ENCODE measurements at places on chromosomes 12 and 14.

DNA sequence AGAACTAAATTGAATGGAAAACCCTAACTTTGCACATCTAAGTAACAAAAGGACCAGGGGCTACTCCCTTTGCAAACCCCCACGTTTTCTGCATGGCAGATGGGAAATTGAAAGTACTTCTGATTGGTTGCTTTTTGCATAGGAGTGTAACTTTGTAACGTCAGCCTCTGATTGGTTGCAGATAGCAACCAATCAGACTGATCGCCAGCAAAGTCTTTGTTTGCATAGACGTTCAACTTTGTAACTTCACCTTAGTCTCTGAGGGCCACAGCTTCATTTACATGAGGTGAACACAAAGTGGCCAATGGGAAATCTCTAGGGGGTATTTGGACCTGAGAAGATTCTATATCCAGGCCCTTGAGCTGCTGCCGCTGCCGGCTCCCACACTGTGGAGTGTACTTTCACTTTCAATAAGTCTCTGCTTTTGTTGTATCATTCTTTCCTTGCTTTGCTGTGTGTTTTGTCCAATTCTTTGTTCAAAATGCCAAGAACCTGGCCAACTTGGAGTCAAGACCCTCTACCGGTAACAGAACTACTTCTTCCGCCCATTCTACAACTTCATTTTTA, 102.5 kb upstream of the PRICKLE1 start:
- DNase-seq: no peak

DNA sequence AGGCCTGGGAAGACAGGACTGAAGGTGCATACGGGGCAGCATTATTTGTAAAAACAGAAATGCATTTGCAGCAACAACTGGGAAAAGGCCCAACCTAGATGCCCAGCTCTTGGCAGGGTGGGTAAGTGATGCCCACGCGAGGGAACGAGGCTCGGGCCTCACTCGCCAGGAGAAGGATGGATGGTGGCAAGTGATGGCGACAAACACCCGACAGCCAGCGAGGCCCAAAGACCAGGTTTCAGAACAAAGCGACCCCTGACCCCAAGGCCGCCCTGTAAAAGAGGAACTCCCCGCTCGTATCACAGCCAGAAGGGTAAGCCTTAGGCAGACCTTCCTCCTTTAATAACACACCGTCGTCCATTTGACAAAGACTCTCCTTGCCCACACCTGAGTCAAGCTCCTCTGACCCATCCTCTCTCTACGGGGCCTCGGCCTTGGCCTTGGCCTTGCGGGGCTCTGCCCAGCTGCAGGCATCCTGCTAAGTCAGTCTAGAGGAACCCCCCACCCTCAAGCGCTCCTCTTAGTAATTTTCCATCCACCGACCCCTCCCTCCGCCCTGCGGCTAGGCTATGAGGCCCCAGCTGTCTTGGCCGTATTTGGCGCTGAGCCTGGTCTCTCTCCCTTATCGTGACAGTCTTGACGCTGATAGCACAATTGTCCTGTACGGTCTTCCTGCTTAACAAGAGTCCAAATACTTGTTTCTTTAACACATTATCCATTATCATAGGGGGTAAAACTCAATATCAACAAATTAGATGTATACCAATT, 80.2 kb downstream of the NCOR2 start:
- no peak for DNase-seq

GRCh38 chr12:132139912-132140311, 4.2 kb downstream of the DDX51 start:
- no peak for DNase-seq

DNA sequence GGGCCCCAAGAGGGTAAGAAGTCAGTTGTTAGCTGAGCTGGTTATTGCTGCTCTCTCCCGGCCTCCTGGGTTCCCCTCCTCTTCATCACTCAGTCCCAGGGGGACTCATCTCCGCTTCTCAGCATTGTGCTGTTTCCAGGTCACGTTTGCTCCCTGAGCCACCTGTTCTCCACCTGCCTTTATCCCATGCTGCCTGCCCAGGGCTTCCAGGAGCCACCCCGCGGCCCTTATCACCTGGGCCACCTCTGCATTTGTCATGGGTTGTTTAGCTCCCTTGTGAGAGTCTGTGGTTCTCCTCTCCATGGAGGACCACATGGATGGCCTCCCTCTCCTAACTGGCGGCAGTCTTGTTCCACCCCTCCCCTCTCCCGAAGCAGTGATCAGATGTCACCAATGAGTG, 36.0 kb downstream of the SYNDIG1L start:
- DNase-seq: no peak

- no peak for DNase-seq
Measured at GRCh38 chr14:75183225-75183624, 6.8 kb upstream of the TMED10 start.

DNA sequence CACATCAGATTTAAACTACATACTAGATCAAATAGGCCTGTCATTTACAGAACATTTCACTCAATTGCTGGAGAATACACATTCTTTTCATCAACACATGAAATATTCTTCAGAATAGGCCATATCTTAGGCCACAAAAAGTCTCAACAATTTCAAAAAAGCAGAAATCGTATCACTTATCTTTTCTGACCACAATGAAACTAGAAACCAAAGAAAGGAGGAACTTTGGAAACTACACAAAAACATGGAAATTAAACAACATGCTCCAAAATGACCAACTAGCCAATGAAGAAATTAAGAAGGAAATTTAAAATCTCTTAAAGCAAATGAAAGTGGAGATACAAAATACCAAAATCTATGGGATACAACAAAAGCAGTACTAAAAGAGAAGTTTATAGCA, 35.1 kb downstream of the PARP11 start:
- DNase-seq: no peak

- DNase-seq: no peak
Measured at GRCh38 chr12:6923851-6924250, 3.9 kb upstream of the ATN1 start.

GRCh38 chr14:63290741-63291430, 27.8 kb downstream of the GPHB5 start:
- no peak for DNase-seq
